ENCODE measurements at places on chromosomes 4 and X. TPM values are rescaled to one million over a fixed set of nuclear protein-coding genes. Genes with fewer than 3 reads are reported as not detected.

Gene LGI2
- 0.90 TPM for polyA plus RNA-seq

Gene COL4A6
- polyA plus RNA-seq, result not detected

Gene OTUD6A
- polyA plus RNA-seq, result not detected

Gene CYLC1
- polyA plus RNA-seq, result not detected

Gene GDI1
- polyA plus RNA-seq, result 103 TPM
